Kidney capillary endothelial cell (primary cell): ENCODE measurements at places on chromosomes 3 and 15.

- no peak for DNase-seq
These were observed 377.0 kb downstream of the GAP43 start for GRCh38 chr3:116000311-116000710.

DNA sequence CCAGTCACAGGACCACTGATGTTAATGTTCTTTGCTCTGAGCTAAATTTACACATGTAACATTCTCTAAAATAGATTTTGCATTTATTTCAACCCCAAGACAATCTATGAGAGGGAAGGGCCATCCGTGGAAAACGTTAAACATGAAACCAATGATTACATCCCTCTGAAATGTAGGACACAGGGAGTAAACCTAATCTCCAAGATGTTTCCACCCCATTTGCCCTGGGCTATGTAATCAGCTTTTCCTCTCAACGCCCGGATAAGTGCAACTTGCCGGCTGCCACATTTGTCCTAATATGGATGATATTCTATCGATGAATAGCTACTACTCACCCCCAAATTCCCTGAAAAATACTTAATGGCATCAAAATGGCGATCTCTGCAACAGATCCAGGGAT lies 6.4 kb upstream of the FMN1 start:
- DNase-seq: no peak

DNA sequence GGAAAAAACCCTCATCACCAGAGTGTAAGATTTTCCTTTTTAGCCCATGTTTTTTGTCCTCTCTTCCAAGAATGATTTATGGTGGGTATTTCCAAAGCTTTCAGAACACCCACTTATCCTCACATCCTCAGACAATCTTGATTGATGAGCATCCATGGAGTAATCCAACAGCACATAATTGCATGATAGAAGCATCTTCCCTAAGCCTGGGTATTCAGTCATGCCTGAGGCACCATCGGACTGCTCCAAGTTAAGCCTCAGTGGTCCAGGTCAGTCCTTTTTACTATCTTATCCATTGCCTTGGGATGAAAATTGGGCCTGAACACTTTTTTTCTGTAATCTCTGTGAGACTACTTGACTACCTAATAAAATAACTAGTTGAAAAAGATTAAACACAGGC lies 676.0 kb upstream of the SEMA6D start:
- no peak for DNase-seq

GRCh38 chr3:50356553-50356952 lies 2.8 kb downstream of the TMEM115 start:
- no peak for DNase-seq

- no peak for DNase-seq
These were observed 165.1 kb downstream of the IL5RA start for GRCh38 chr3:2945121-2945520.

GRCh38 chr3:151346292-151346691 lies 16.9 kb upstream of the P2RY13 start:
- DNase-seq: no peak

DNA sequence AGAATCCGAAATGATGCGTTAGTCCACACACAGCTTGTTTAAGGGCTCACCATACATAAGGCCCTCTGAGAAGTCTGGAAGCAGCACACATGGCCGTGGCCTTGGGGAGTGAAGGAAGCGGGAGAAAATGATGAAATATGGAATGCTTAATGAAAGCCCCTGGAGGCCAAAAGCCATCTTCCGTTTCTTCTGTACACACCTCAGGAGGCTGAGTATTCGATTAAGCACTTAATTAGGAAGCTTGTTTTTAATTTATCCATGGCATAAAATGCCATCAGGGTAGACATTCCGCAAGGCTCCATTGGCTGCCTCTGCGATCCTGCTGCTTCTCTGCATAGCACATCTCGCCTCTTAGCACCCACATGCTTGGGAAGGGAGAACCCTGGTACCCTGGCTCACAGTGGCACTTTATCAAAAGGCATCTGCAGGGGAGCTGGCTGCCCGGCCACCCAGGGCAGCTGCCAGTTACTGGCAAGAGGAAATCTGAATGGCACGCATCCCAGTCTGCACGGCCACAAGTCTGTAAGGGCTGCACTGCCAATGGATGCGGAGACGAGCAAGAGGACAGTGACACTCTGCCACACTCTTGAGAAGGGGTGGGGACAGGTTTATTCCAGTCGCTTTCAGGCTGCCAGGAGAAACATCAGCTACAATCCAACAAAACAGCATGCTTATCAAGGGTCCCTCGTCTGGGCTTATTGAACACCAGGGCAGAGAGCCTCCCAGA lies 356.2 kb downstream of the OCA2 start:
- no peak for DNase-seq

GRCh38 chr15:40232625-40233070 lies 6.2 kb upstream of the PAK6 start:
- DNase-seq: no peak

DNA sequence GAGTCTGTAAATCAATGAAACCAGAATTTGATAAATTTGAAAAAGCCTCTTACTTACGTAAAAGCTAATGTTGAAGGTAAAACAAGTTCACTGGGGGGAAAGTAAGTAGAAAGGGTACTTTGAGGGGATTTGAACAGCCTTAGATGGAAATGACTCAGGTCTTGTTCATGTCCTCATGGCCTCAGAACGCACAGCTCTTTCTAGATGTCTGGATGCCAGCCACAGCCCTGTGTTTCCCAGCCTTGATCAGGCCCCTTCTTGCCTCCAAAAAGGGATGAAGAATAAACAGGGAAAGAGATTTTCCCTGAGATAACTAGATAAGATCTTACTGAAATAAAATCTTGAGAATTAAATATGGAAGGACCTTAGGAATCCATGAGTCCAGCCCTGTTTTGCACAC lies 237.1 kb upstream of the GOLGA6L4 start:
- no peak for DNase-seq

- no peak for DNase-seq
These were observed 325 bp downstream of the ALCAM start for GRCh38 chr3:105367063-105367405.

GRCh38 chr15:39502082-39502447 lies 78.8 kb upstream of the THBS1 start:
- no peak for DNase-seq

GRCh38 chr3:74839566-74839965 lies 225.1 kb upstream of the CNTN3 start:
- DNase-seq: no peak

DNA sequence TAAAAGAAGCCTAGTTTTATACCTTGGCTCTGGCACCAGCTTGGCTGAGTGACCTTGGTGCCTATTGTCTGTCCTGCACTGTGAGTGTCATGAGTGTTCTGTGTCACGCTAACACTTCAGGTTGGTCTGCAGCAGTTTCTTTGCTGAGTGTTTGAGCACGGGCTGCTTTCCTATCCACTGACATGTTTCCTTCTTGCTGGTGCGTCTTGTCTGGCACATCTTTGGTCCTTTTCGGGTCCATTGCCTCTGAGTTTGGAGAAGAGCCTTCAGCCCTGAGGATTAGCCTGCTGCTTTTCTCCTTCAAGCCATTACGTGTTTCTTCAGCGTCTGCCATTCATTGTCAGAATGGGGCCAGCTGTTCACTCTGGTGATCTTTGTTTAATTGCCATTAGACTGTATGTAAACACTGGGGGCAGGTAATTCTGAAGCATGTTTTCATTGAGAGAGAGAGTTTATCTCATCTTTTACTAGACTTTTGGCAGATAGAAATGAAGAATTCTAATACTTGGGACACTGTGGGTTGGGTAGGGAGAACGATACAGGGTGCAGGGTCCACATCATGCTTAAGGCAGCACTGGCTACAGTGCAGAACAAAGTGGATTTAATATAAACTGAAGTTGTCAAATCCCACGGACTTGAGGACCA lies 55.5 kb downstream of the LRRC28 start:
- DNase-seq: peak; percentile 52

- no peak for DNase-seq
These were observed 2.1 kb downstream of the ECT2 start for GRCh38 chr3:172752651-172753050.

GRCh38 chr3:194379651-194380050 lies 10.1 kb upstream of the LRRC15 start:
- DNase-seq: no peak

DNA sequence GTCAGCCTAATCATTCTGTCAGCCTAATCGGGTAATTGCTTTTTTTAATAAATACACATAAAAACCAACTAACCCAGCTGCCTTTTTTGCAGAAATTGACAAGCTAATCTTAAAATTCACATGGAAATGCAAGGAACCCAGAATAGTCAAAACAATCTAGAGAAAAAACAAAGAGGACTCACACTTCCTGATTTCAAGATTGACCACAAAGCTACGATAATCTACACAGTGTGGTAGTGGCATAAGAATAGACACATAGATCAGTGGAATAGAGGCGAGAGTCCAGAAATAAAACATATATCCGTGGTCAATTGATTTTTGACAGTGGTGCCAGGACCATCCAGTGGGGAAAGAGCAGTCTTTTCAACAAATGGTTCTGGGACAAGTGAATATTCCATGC lies 2.4 kb upstream of the C3orf20 start:
- no peak for DNase-seq
